ENCODE measurements at places on chromosomes 7 and 10.
A peak's percentile ranks its signal among the peaks of the same experiment; 100 is the strongest.

DNA sequence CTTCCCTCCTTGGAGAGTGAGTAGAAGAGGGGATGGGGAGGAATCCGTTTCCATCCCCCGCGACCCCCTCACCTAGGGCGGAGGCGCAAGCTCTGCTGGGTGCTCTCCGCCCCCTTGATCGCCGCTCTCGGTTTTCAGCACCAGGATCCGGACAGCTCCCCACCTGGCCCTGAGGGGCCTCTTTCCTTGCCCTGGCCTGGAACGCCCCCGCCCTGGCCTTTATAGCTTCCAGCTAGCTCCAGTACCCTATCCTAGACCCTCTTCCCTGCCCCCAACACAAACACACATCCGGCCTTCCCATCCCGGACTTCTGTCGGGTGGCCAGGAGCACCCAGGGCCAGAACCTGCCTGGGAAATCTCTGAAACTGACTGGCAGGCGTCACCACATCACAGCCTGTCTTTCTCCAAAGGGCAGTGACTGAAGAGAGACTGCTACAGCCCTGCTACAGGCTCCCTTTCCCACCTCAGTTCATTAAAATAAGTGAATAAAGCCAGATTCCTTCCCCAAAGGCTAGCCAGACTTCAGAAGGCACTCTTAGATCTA is 72.3 kb upstream of the LEP start:
- no peak for DNase-seq

GRCh38 chr10:110209454-110209925 is 2.1 kb downstream of the MXI1 start:
- no peak for DNase-seq

GRCh38 chr10:24715246-24715769 is 8.4 kb downstream of the ARHGAP21 start:
- no peak for DNase-seq

DNA sequence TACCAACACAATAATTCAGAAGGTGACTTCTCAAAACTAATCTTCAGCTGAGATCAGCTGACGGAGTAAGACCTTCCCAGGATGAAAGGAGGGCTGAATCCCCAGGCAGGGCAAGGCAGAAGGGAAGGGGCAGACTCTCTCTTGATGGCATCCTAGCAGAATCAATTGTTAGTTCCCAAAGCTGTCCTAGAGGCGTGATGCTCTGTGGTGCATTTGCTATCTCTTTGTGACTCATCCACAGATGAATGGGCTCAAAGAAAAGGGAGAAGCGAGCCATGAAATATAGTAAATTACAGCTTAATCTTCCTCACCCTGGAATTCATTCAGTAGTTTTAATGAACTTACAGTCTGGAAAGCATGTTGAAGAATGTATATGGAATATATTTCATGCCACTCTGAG is 37.2 kb downstream of the PDE1C start:
- no peak for DNase-seq

- no peak for DNase-seq
Measured at GRCh38 chr7:155408651-155409586, 49.0 kb upstream of the EN2 start.

- DNase-seq = no peak
Measured at GRCh38 chr7:156058248-156058647, 246.0 kb upstream of the SHH start.

DNA sequence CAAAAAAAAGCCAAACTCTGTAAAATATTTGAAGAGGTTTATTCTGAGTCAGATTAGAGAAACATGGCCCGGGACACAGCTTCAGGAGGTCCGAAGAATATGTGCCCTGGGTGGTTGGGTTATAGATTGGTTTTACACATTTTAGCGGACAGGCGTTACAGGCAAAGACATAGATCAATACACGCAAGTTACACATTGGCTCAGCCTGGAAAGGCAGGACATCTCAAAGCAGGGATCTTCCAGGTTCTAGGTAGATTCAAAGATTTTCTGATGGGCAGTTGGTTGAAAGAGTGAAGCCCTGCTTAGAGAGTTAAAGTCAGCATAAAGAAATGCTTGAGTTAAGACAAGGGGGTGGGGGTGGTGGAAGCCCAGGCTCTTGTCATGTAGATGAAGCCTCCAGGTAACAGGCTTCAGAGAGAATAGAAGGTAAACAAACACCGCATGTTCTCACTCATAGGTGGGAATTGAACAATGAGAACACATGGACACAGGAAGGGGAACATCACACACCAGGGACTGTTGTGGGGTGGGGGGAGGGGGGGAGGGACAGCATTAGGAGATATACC is 464.3 kb upstream of the ADARB2 start:
- no peak for DNase-seq

- no peak for DNase-seq
Measured at GRCh38 chr7:13989126-13989948, at the start of gene ETV1. Gene ETV1 (minus strand): TSS chr7:13989666. CDS start chr7:13989052, 614 bp downstream.

- no peak for DNase-seq
Measured at GRCh38 chr7:158192184-158192835, 395.3 kb downstream of the PTPRN2 start.

GRCh38 chr10:2079603-2080078 is 342.3 kb upstream of the ADARB2 start:
- no peak for DNase-seq

DNA sequence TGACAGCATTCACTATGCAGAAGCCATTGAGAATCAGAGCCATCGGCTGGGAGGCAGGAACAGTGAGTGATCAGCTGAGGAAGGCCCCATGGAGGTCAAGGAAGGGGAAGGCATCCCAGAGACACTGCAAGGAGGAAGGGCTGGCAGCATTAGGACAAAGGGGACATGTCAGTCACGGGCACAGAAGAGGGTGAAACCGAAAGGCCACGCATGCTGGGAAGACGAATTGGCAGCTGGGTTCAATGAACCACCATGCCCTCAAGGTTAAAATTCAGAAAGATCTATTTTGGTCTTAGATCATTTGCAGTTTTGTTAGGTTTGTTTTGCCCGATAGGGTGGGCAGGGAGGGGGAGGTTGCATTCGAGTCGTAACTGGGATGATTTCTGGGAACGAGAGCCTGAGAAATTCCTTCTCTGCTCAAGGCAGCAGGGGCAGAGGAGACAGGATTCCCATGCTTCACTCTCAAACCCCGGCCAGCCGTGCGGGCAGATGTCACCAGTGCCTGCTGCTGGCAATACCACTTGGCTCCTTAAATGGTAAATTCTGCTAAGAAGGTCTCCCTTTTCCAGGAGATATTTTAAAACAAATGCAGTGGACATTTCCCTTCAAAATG is 57.7 kb downstream of the ASB13 start:
- DNase-seq = no peak

DNA sequence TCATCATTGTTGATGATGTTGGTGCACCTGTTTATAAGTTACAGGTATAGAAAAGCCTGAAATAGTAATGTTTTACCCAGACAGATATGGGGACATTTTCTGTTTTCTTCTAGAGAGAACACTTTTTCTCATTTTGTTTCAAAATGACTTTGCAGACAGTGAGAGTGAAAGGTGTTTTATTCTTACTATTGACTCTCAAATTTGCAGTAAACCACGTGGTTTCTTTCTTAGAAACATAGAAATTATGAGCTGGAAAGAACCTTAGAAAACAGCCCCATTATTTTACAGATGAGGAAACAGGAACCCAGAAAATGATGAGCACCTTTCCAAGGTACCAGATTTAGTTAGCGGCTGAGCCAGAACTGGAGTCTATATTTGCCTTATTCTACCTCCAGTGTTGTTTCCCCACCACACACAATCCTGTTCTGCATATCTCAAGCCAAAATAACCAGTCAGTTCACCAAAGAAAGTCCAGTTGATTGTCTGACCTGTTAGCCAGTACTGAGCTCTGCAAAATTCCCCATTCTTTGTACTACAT is 138.9 kb upstream of the AHR start:
- no peak for DNase-seq

DNA sequence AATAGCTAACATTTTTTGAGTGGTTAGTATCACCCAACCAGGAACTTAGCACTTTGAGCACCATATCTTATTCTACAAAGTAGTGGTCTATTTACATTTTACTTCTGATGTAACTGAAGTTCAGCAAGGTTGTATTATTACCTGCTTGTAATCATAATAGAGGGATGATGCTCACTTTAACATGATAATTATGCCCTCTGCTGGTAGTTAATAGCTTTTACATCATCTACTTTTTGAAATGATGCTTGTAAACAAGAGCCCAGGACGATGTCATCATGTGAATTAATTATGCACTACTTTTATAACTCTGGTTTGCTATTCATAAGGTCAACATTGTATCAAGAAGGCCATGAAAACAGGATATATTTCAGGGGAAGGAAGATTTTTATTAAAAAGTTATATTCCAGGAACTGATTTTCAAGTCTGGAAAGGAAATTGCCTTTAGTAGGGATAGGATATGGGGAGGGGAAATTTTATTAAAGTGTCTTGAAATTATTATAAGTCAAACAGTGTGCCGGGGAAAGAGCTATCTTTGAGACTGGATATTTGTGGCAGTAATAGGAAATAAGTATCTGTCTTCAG is 80.3 kb upstream of the SCIN start:
- no peak for DNase-seq

- DNase-seq = no peak
Measured at GRCh38 chr7:139099172-139099947, 10.2 kb downstream of the ZC3HAV1 start.

DNA sequence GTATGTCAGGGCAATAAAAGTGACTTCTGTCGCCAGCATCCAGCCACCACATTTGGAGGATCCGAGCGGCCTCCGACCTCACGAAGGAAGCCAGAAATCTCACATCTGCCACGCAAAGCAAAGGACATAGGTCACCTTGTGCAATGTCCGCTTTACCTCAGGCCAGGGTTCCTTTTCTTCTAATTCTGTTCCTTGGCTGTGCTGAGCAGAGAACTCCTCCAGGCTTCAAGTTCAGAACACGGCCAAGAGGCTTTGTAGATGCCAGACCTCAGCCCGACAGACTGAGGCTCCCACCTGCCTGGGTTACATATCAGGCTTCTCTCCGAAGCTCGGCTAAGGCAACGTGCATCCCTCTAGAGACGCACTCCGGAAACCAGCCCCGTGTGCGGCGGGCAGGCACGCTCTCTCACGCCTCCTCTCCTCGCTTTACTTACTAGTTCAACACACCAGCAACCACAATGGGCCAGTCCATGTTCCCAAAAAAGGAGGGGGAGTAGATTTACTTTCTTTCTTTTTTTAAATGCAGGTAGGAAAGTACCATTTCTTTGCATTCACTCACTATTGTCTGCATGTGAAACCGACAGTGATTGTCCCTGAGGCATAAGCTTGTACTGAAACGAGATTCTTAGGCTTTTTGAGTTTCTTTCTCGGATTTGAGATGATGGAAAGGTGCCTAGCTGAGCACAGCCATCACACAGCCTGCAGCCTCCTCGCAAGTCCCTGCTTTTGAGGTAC is 122.4 kb upstream of the AFAP1L2 start:
- peak; percentile 70 for DNase-seq

- no peak for DNase-seq
Measured at GRCh38 chr10:72370201-72370722, 15.5 kb upstream of the DNAJB12 start.

DNA sequence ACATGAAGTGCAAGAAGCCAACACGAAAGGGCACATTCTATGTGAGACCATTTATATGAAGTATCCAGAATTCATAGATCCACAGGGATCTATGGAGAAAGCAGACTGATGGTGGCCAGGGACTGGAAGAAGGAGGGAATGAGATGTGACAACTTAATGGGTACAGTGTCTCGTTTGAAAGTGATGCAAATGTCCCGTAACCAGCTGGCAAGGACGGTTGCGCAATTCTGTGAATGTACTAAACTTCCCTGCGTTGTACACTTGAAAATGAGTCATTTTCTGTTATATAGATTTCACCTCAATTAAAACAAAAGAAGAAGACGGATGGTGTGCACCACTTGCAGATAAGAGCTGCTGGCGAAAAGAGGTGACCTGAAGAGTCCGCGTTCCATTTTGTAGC is 861.1 kb downstream of the TYW1 start:
- DNase-seq = no peak

- DNase-seq = no peak
Measured at GRCh38 chr7:30028749-30029635, 780 bp downstream of the PLEKHA8 start.

GRCh38 chr7:147894271-147894670 is 696.3 kb upstream of the C7orf33 start:
- no peak for DNase-seq

DNA sequence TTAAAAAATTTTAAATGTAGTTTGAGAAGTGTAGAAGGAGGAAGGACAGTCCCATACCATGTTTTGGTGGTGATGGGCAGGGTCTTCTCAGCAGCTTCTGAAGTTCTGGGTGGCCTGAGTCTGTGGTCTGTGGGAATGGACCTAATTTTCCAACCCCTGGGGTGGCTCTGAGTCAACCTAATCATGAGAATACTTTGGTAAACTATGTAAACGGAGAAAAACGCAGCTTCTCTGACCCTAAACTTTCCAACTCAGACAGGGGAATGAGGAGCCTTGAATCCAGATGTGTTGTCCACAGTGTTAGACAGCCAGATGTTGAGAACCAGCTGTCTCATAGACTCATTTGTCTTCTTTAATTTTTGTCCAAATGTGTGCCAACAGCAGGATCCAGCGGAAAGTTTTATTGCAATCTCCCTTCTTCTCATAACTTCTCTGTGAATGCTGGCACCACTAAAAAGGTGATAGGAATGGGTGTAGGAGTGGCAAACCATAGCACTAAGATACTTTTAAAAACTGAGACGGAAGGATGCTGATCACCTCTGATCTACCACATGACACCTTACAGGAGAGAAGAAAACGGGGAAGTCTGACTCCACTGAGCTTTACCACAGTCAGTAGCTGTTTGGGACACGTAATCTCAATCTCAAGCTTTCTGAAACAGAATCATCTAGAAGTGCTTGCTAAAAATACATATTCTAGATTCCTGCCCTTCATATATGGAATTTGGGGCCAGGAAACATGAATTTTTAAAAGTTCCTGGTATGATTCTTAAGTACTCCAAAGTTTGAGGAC is 90.5 kb upstream of the PHYHIPL start:
- DNase-seq = no peak

DNA sequence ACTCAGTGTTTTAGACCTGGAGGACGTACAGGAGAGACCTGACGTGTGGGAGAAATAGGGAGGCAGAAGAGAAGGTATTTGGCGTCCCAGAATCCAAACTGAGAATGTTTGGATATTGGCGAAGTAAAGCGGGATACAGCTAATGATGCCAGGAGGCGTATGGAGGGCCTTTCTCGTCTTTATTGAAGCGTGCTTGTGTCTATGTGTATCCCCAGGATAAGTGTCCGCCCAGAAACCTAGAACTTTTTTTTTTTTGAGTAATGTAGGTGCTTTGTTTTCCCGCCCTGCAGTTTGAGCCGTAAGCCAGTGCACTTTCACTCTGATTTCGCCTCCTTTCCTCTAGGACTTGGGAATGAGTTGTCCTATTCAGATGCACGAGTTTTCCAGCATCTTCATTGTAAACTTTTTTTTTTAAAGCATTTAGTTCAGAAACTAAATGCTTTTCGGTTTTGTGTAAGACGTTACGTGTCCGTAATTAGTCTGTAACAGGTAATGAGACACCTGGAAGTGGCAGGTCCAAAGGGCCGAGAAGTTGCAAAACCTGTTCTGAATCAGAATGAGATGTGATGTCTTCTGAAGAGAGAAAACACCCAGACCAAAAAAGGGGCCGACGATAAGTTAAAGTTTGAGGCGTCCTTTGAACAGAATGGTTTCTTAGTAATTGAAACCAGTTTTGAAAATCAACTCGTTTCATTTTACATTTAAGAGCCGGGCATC is 746 bp downstream of the ARL5B start:
- DNase-seq = no peak

GRCh38 chr10:29776246-29776645 is 141.5 kb upstream of the SVIL start:
- DNase-seq = no peak

- no peak for DNase-seq
Measured at GRCh38 chr10:113431398-113432160, 121.3 kb upstream of the HABP2 start.

- no peak for DNase-seq
Measured at GRCh38 chr10:80500572-80501380, 36.9 kb upstream of the SH2D4B start.

GRCh38 chr10:25547382-25547781 is 372.6 kb downstream of the GPR158 start:
- DNase-seq = no peak
